ENCODE measurements at places on chromosomes 16 and 17.
A peak's percentile ranks its signal among the peaks of the same experiment; 100 is the strongest.

DNA sequence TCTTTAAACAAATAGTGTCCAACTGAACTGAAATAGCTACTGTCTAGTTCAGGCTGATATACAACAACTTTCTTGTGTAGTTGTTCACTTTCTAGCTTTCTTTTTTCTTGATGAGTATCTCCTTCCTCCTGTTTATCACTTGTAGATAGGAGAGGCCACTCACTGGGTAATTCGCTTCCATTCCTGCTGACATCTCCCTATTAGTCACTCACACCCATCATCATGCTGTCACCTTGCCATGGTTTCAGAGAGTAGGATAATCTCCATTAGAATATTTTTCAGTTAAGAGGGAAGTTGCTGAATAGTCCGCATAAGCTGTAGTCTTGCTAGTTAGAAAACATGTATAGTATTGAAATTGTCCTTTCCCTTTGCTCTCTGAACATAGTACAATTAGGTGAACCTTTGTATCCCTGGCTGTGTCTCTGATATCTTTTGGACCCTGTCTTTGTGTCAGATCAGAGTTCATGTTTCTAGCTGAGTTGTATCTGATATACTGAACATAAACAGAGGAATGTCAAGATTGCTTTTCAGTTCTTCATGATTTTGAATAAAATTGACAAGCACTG is 64.4 kb upstream of the RASL10B start:
- DNase-seq = no peak

DNA sequence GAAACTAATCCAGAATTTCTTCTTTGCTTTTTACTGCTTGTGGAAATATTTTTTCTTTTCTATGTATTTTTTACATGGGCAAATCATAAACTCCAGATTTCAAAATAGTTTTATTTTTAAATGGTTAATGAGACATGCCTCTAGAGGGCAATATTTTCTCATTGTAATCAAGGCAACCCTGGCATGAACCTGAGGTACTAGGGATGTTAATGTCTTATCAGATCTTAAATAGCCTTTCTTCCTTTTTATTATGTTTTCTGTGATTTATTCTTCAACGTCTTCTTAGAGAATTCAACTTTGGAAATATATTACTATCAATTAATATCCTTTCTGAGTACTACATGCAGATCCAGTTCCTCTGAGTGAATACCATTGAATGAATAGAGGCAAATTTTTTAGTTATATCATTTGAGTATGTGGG is 324.7 kb downstream of the BCAS3 start:
- DNase-seq = peak; percentile 46

- DNase-seq = peak; percentile 81
Measured at GRCh38 chr16:77788181-77789084, at the start of gene VAT1L. Gene VAT1L (plus strand): TSS chr16:77788564. CDS start chr16:77788683, 119 bp downstream.

- DNase-seq = peak; percentile 83
Measured at GRCh38 chr16:10039220-10040096, 142.8 kb downstream of the GRIN2A start.

- no peak for DNase-seq
Measured at GRCh38 chr16:75248536-75249380, 2.7 kb downstream of the BCAR1 start.

DNA sequence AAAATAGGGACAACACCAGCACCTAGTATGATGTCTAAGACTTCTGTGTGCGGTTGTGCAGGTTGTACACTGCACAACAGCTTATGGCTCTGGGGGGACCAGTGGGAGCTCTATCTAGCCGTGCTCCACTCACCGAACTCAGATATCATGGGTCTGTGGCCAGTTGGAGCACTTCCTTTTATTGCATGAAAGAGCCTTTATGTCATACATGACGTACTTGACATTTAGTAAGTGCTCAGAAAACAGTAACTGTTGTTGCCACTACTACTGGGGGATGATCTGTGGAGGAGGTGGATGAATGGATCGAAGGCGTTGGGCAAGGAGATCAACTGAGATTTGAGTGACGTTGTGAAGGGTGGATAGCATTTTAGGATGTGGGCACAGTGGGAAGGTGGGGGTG is 368.8 kb downstream of the SNX29 start:
- no peak for DNase-seq

DNA sequence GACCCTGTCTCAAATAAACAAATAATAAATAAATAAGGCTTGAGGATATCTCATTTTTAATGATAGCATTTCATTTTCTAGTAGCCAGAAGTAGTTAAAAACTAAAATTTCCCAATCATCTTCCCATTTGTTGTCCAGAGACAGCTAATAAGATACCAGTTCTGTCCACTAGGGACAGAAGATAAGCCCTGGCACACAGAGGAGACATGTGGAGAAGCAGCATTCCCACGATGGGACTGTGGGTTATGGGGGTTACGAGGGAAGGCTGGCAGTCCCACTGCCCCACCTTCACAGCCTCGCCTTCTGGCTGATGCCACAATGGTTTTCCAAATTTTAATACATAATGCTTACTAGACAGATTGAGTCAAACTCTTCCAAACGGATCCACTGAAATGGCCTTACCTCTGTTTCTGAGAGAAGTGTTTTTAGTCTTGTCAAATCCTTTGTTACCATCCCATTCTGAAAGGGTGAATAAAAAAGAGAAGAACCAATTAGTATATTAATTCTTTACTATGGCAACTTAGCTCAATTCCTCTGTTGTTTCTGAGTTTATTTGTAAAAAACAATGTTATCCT is 44.2 kb downstream of the HELZ start:
- peak; percentile 68 for DNase-seq

DNA sequence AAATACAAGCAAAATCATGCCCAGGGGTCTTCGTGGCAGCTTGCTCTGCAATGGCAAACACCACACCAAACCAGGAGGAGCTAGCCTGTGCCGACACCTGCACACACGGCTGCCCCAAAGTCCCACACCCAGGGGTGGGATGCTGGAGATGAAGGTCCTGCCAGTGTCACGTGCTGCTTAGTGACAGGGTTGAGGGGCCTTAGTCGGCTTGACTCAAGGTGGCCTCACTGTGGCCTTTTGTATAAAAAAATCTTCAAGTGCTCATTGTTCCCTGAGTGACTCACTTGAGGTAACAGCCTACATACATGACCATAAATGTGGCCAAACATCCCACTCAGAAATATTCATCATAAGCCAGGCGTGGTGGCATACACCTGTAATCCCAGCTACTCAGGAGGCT is 7.3 kb downstream of the TRIM65 start:
- DNase-seq = no peak

GRCh38 chr17:28744104-28744971 is 527 bp downstream of the TRAF4 start:
- DNase-seq = peak; percentile 89

DNA sequence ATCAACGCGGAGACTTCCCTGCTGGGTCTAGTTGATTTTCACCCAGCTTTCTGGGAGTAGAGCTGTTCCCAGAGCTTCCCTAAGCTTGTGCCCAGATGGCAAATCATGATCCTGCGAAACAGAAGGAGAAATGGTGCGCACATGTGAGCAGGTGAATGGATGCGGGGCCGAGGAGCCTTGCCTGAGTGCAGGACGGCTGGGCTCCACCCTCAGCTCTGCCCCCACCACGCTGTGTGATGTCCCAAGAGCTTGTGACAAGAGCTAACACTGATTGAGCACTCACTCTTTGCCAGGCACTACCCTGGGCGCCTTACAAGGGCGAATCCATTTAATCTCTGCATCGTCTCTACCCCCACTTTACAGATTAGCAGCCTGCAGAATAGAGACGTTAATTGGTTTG is 162.7 kb upstream of the RPL38 start:
- DNase-seq = peak; percentile 71

DNA sequence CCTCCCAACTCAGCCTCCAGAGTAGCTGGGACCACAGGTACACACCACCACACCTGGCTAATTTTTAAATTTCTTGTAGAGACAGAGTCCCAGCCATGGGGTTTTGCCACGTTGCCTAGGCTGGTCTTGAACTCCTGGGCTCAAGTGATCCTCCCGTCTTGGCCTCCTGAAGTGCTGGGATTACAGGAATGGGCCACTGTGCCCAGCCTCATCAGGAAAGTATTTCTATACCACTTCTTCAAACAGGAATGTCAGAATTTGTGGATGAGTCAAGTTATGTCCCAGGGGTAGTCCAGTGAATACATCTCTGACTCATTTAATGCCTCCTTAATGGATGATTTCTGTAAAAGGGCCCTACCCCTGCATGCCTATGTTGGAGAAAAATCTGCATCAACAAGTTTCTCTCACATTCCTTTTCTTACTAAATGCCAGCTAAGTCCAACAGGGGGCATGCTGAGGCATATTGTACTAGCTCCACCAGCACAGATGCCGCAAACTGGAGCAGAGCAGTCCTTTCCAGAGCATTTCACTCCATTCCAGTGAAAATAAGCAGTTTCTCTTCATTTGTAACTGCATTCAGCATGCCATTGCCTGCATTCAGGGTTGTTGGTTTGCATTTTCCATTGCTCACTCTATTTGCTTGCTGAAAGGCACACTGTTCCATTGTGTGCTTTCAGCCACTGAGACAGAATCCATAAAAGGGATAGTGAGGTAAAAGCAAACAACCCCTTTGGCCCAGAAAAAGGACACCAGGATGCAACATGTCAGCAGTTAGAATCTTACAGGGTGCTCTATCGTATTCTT is 5.3 kb upstream of the CAVIN1 start:
- peak; percentile 83 for DNase-seq

- DNase-seq = no peak
Measured at GRCh38 chr17:20173091-20173490, 163.9 kb downstream of the SPECC1 start.

DNA sequence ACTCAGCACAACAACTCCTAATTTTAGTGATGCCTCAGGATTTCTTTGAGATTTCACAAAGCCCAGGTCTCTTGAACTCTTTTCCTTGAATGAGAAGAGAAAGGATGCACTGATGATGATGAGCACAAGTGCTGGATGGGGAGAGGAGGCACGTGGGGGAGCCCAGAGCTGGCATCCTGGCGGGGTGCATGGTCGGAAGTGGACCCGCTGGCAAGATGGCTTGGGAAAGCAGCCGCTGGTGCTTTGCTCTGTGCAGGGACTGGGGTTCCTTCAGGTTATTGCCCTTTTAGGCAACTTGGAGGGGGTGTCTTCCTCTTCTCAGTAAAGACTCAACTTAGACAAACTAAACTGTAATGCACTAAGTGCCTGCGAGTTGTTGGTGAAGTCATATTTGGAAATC is 22.3 kb downstream of the CALB2 start:
- no peak for DNase-seq

- DNase-seq = no peak
Measured at GRCh38 chr17:68452724-68453290, 4.5 kb downstream of the WIPI1 start.

- DNase-seq = no peak
Measured at GRCh38 chr17:75526555-75527270, 1.2 kb downstream of the LLGL2 start.

GRCh38 chr16:28496844-28497243 is 2.4 kb downstream of the APOBR start:
- DNase-seq = no peak

DNA sequence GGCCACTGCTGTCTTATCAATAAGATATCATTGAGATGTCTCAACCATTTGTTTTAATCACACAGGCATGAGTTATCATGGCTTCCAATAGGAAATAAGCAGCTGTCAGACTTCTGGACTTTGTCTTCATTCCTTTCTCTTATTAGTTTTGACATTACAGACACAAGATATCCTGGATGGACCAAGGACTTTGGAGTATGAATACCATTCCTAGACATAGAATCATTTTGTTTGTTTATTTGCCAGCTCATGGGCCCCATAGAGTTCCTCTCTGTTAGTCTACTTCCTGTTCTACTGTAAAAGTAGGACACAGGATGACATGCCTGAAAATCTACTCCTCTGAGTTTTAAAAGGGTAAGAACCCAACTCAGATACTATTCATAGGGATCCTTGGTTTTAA is 77.7 kb upstream of the KCNJ16 start:
- no peak for DNase-seq

DNA sequence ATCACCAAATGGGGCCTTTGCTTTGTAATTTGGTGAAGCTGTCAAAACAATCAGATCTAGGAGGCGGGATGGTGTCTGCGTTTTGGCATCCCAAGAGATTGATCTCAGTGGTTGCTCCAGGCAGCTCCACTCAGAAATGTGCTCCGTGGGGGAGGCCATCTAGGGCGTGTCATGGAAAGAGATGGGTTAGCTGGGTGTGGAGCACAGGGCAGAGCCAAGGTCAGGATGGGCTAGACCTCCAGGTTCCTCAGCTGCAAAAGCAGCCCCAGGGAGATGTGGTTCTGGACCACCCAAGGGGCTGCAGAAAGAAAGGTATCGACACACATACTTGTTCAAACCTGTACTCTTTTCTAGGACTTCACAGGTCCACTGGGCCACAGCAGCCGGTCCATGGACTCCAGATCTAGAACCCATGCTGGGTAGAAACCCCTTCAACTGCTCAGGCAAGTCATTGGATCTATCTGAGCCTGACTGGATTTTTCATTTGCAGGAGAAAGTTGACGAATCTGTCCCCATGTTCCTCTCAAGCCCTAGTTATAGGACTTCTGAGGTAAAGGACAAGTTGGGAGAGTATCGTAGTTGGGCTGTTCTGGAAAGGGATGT is 270.2 kb upstream of the RPL38 start:
- peak; percentile 15 for DNase-seq

- DNase-seq = peak; percentile 91
Measured at GRCh38 chr16:70454222-70455034, at the start of gene FCSK. Gene FCSK (plus strand): TSS chr16:70454595. CDS start chr16:70463191, 8,596 bp downstream.

GRCh38 chr17:59547131-59547915 is 18.1 kb upstream of the DHX40 start:
- no peak for DNase-seq

- no peak for DNase-seq
Measured at GRCh38 chr17:5002121-5002788, 4.5 kb downstream of the KIF1C start.

- DNase-seq = no peak
Measured at GRCh38 chr16:2471653-2472487, 773 bp downstream of the NTN3 start.

DNA sequence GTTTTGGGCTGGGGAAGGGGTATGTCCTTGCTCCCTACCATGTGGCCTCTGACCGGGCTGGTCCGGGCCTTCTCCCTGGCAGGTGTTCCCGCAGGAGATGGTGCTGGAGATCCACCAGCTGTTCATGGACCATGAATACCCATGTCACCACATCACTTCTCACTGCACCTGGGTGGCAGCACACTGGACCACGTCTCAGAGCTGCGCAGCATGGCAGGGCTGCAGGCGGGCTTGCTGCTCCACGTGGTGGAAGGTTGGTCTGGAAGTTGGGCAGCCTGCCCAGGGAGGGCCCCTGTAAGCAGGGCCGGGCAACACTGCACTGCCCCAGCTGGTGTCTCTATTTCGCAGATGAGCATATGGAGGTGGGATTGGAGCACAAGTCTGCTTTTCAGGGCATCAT is 169.5 kb upstream of the ZNF267 start:
- no peak for DNase-seq

- DNase-seq = no peak
Measured at GRCh38 chr16:7369204-7369603, 36.6 kb downstream of the RBFOX1 start.

DNA sequence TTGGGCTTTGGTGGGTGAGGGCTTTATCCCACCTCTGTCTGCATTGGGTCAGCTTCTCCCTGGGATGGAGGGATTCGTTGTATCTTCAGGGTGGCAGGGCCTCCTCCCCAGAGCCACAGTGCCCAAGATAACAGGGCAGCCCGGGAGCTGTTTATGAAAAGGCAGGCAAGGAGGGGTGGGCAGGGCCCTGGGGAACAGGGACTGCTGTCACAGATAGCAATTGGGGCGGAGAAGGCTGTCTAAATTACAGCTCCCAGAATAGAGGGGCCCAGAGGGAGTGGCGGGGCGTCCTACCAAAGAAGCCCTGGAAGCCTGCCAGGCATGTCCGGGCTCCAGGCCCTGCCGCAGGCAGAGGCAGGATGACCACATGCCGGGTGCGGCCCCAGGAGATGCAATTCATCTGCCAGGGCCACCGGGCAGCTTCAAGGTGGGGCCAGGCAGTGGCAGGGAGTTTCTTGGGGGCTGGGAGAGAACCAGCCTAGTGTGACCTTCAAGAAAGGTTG is 18.8 kb upstream of the PHOSPHO1 start:
- no peak for DNase-seq
